ENCODE measurements at places on chromosomes 3 and 15. TPM values are rescaled to one million over a fixed set of nuclear protein-coding genes. Genes with fewer than 3 reads are reported as not detected.

DNA sequence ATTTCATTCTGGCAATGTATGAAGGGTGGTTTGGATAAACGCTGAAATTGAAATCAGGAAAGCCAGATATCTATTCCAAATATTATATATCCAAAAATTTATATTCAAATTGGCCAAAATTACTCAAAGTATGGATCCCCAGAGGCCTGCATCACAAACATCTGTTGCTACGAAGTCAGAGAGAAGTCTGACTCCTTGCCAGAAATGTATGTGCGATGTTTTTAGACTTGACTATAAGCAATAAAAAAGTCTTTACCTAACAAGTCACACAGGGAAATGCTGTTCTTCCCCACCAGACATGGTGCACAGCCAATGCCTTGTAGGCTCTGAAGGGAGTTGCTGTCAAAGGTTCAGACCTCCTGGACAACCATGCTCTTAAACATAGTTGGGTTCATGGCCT is 533.1 kb downstream of the OTOL1 start:
- DNase-seq, result no peak

DNA sequence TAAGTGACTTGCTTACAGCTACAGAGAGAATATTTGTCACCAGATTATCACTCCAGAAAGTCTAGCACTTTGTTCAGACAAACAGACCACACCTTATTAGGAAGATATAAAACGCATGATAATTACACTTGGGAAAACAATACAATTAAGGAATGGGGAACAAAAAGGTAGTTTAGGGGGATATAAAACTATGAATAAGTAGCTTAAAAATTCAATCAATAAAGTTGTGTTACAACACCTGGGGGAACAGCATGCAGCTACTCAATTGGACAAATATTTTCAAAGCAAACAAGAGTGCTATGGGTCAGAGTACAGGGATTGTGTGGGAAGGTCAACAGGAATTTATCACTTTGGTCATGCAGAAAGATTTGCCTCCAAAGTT is 15.1 kb downstream of the CLDN1 start:
- no peak for DNase-seq

- no peak for DNase-seq
Observed at GRCh38 chr15:45611305-45611704, 23.5 kb upstream of the SQOR start.

GRCh38 chr15:82692171-82692570 is 17.5 kb downstream of the AP3B2 start:
- DNase-seq, result no peak

GRCh38 chr3:46711305-46711704 is 6.4 kb downstream of the PRSS50 start:
- no peak for DNase-seq

- DNase-seq, result no peak
Observed at GRCh38 chr3:1421577-1421976, 328.8 kb downstream of the CNTN6 start.

GRCh38 chr3:10173095-10173925 is 8.6 kb downstream of the IRAK2 start:
- no peak for DNase-seq

- DNase-seq, result peak; percentile 37
Observed at GRCh38 chr3:83523470-83524073, 1435.2 kb upstream of the CADM2 start.

DNA sequence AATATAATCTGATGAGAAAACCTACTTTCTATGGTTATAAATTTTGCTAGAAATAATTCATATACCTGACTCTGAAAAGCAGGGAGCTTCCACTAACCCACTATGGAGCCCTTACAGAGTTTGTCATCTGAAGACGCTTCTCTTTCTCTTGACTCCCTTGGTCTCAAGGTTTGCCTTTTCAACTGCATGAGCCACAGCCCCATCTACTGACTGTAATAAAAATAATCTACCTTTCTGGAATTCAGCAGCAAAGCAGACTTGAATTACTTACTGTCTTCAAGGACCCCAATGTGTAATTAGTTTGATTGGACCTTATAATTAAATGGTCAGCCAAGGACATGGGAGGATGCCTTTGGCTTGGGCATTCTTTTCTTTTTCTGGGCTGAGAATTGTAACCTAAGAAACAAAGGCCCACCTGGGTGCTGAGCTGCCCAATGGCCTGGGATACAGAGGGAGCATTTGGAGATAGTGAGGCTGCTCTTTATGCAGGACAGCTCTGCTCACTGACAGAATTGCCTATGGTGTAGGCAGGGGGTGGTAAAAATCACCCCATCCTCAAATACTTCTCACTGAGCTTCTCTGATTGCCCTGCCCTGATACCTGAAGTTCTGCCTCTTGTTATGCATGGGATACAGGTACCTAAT is 178.6 kb upstream of the TRIM42 start:
- peak; percentile 16 for DNase-seq

GRCh38 chr3:119557877-119558269 is 1.5 kb downstream of the CD80 start:
- no peak for DNase-seq

GRCh38 chr3:143218166-143218835 is 98.7 kb downstream of the CHST2 start:
- DNase-seq, result no peak

DNA sequence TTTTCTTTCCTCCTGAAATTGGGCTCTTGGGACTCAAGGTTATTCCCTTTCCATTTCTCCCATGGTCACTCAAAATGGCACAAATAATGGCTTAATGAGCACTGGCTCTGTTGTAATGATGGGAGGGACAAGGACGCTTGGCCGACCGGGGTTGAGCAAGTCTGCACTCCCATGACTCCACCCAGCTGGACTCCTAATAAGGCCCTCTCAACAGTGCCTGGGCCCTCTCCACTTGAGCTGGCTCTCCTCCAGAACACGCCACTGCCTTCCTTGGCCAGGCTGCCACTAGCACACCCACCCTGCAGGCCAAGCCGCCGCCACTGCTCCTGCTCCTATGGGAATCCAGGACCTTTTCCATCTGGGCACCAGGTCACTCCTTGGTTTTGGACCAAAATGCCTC is 42.3 kb downstream of the ADCY5 start:
- DNase-seq, result no peak

GRCh38 chr3:81554388-81554787 is 207.1 kb downstream of the GBE1 start:
- DNase-seq, result no peak

DNA sequence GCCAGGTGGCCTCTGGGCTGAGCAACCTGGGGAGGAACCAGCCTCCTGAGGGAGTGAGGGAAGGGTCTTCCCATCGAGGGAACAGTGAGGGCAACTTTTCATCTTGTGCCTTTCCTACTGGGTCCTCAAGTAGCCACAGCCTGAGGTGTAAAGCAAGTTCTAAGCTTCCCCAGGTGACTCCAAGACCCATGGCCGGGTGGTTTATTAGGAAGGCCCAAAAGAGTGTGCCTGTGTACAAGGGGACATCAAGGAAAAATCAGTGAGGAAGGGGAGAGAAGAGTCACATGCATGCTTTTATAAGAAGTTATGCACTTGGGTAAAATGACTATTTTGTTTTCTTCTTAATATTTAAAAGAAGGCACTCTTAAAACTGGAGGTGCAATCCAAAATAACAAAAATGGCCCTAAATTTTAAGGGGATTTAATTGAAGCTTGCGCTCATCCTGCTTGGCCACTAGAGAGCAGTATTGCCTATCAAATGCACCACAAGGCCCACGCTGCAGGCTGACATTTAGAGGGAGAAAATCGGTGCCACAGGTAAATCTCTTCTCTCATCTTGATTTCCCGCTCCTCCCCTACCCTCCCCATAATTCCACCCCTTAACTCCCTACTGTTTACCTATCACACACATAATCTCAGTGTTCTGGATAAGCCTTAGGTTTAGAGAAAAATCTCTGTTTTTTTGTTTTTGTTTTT is 6.7 kb downstream of the NANOGP8 start:
- peak; percentile 58 for DNase-seq

DNA sequence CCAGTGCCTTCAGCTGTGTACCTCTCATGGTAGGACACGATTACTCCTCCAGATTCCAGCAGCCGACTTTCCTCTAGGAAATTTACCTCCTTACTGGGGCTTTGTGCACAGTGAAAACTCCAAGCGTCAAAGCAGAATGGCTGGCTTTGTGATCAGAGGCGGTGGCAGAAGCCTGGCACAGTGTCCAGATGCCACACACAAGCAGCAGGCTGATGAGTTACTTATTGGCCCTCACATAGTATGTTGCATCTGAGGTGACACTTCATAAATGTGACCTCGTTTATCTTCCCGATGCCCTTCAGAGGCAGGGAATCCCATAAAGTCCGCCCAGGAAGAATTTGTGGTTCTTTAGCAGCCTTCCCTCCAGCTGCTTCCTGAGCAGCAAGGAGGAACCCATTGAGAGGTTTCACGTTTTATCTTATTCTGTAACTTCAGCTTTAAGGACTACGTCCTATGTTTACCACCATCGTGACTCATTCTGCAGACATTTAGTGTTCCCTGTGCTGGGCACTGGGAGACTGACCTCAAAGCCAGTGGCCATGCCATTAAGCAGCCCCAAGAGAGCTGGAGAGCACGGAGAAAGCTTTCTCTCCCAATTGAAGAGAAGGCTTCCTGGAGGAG is 107.1 kb upstream of the C15orf61 start:
- DNase-seq, result no peak

- no peak for DNase-seq
Observed at GRCh38 chr3:48863122-48863521, 15.4 kb upstream of the PRKAR2A start.

GRCh38 chr3:156729460-156730179 is 55.2 kb downstream of the TIPARP start:
- DNase-seq, result no peak

- DNase-seq, result no peak
Observed at GRCh38 chr3:113637756-113638155, 58.7 kb downstream of the USF3 start.

DNA sequence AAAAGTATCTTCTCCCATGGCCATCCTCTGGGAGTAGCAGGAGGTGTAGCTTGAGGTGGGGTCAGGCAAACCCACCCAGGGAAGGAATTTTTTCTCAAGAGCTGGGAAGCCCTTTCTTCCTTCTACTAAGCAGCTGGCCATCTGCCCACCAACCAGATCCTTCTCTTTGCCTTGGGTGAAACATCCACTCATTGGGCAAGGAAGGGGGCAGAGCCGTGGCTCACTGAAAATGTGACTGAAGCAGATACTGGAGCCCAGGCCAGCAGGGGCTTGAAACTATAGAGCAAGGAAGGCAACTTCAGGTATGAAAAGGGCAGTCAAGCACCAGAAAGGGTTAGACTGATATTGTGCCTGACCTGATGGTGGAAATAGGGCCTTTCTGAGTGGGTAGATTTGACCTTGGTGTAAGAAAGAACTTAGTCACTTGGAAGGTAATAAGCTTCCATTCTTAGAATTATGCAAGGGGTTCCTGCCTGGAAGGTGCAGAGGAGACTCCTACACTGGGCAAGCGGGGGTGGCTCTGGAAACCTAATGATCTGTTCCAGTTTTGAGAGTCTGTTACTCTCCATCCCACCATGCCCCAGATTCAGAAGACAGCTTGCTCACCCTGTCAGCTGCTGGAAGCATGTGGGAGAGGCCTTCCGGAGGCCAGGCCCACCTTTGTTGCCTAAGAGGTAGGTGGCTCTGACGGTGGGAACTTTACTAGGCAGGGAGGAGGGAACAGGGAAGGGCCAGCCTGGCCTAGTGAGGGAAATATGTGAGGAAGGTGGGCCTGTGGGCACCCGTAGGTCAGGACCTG is 22.0 kb upstream of the PLA2G4E start:
- DNase-seq, result no peak

DNA sequence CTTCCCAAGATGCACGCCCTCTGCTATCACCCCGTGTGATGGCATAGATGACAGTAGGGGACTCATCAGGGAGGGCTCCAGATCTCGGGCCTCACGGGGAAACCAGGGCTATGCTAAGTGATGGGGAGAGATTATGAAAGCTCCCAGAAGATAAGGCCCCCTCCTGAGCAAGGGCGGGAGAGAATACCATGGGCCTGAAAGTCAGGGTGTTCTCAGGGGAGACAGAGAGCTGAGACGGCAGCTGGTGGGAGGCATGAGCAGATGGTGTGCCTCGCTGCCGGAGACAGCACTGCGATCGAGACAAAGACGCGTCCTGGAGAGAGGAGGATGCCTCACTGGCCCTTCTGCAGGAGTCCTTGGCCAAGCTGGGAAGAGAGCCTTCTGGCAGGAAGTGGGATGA is 106.5 kb upstream of the ADPGK start:
- no peak for DNase-seq

DNA sequence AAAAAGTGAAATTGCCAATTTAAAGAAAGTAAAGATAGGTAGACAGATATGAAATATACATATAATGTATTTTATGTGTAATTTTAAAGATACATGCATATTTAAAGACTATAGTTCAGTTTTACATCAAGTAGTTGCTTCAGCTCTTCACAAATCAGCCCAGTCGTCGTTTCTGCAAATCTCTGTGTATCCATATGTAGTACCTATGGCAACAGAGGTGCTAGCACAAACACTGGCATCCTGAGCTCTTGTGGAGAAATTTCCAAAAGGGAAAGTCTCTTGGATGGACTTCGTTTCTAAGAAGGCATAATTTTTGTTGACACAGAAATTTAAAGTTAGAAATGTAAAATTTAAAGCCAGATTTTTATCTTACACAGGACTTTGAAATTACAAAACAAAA is 1284.7 kb downstream of the ROBO1 start:
- no peak for DNase-seq

DNA sequence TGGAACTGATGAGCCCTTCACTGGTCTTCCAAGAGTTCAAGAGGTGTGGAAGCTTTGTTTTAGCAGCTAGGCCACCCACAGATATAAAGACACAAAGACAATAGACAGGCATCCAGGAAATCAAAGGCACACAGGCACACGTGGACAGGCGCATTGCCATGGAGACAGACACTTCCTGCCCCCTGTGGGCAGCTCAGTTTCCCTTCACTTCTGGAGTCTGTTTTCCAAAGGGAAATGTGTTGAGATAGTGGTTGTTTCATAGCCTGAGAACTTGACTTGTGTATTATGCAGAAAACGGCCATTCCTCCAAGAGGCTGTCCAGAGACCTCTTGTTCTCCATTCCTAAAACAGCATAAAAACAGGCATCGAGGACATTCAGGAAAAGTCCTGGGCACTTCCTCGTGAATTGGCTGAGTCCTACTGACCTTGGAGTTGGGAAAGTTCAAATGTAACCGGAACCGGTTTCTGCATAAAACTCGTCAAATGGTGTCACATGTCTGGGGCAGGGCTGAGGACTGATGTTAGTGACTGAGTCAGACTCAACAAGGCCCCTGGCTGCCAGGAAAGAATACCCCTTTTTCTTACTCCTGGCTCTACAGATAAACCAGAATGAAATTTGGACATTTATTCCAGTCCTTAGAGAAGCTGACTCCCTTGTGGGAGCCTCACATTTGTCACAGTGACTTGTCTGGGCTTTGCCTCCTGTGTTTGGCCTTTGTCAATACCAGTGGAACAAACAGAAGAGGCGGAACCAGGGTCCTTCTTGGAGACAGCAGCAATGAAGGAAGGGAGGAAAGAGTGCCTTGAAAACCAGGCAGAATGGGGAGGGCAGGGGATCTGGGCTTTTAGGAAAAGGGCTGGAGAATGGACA is 1.3 kb downstream of the ALPK3 start:
- no peak for DNase-seq

GRCh38 chr15:64731012-64731804 is 44.2 kb downstream of the RBPMS2 start:
- peak; percentile 81 for DNase-seq

The CXCR6 gene
- polyA plus RNA-seq, result 0.67 TPM

The GUCA1C gene
- 0.27 TPM for polyA plus RNA-seq

The CFAP100 gene
- 1.1 TPM for polyA plus RNA-seq

The IL17RE gene
- 10.0 TPM for polyA plus RNA-seq

The SPINT1 gene
- 67.8 TPM for polyA plus RNA-seq

The MESP2 gene
- polyA plus RNA-seq, result 0.30 TPM

The PIK3R4 gene
- 47.2 TPM for polyA plus RNA-seq

The RETNLB gene
- not detected for polyA plus RNA-seq

The CNTN3 gene
- 6.0 TPM for polyA plus RNA-seq

The VEPH1 gene
- polyA plus RNA-seq, result 47.9 TPM

The CACNA1D gene
- 11.0 TPM for polyA plus RNA-seq

The GOLGA6L4 gene
- polyA plus RNA-seq, result 33.3 TPM

The CCR8 gene
- polyA plus RNA-seq, result not detected

The CACNA2D2 gene
- 17.2 TPM for polyA plus RNA-seq

All from renal cortex interstitium (tissue), 15 donors.